ENCODE measurements at places on chromosomes 5 and 9.

GRCh38 chr5:33299621-33300208 lies 141.1 kb upstream of the TARS1 start:
- DNase-seq, result peak; percentile 67

GRCh38 chr9:107180206-107180605 lies 102.9 kb upstream of the RAD23B start:
- no peak for DNase-seq

GRCh38 chr5:79235261-79235633 lies 684 bp upstream of the JMY start:
- DNase-seq, result peak; percentile 50

- DNase-seq, result peak; percentile 34
Observed at GRCh38 chr9:6788162-6789016, 30.6 kb downstream of the KDM4C start.

DNA sequence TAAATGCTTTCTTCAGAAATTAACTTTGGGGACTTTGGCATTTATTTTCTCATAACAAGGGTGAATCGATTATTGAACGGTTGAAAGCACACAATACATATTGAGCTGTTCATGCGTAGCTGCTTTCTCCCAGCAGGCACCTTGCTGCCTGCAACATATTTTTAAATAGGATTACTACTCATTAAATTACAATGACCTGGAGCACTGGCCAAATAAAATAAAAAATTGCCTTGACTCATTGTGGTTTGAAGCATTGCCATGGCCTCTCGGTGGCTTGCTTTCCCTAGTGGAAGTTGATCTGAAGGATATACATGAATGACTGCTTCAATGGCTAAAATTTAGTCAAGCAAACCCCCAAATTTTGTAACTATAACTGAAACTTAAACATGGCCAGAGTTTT lies 181.6 kb upstream of the NUDT12 start:
- DNase-seq, result peak; percentile 71

- no peak for DNase-seq
Observed at GRCh38 chr5:137221943-137222342, 277.2 kb downstream of the SPOCK1 start.

DNA sequence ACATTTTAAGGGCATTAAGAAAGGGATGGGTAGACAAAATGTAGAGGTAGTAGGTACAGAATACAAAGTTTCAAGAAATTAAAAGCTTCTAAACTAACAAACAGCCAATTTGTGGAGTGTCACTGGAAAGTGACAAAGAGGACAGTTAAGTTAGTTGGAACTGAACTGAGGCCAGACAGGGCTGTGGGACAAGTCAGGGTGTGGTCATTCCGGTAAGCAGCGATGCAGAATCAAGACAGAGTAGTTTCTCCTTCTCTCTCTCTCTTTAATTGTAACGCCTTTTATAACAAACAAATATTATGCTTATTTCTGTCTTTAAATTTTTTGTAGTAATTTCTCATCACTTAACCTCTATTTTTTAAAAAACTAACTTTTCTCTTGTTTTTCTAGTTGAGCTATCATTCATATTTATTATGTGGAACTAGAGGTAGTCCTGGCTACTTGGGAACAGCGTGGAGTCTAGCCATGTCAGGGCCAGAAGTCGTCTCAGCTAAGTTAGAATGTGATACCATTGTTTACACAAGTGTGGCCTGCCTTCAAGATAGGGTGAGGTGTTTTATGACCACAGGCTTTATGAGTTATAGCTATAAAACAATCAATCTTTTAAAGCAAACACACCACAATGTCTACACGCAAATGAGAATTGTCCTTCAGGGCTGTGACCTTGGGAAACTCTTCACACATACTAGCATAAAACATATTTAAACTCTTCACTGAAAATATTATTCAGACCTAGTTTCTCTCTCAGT lies 115.3 kb upstream of the CDKN2B start:
- no peak for DNase-seq

DNA sequence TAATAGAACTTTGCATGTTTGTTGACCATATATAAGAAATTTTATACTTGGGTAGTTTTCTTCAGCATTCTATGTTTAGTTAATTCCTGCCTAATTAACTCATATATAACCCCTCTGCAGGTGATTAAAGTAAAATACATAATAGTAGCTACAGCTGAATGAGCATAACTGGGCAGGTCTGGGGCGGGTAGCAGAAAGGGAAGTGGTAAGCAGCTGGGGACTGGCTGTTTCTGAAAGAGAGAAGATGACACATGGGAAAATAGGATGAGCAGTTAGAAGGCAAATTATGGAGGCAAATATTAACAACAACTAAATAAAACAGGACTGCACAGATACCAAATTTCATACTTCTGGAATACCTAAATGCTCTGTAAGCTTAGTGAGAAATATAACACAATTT lies 128.1 kb downstream of the CPLANE1 start:
- no peak for DNase-seq

GRCh38 chr5:180717989-180718388 lies 21.9 kb downstream of the OR2Y1 start:
- no peak for DNase-seq

- DNase-seq, result peak; percentile 91
Observed at GRCh38 chr9:107933097-107933496, 443.5 kb upstream of the KLF4 start.

DNA sequence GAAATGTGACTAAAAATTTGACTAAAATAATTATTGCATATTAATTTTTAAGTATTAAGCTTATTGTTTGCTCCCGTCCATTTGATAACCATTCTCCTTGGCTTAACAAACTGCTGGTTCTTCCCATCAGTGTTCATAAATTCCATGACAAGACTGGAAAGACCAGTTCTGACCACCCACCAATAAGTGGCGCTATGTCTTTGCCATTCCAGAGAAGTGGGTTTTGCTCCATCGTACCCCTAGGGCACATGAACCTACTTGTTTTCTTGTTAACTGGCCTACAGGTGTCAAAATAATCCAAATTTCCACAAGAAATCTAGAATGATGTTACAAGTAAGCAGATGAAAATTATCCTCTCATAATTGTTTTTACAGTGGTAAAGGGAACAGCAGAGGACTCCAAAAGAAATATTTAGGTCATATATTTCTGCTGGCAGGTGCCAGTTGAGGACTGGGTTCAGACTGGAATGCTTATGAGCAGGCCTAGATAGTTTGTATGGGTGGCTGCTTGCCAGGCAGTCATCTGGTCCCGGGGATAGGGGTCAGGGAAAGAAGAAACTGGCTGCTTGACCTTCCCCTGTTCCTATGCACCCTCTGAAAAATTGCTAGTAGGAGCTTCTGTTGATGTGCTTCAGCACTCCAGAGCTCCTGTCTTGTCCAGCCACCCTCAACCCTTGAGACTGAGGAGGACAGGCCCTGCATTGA lies 283.1 kb upstream of the ADAMTSL1 start:
- DNase-seq, result no peak

DNA sequence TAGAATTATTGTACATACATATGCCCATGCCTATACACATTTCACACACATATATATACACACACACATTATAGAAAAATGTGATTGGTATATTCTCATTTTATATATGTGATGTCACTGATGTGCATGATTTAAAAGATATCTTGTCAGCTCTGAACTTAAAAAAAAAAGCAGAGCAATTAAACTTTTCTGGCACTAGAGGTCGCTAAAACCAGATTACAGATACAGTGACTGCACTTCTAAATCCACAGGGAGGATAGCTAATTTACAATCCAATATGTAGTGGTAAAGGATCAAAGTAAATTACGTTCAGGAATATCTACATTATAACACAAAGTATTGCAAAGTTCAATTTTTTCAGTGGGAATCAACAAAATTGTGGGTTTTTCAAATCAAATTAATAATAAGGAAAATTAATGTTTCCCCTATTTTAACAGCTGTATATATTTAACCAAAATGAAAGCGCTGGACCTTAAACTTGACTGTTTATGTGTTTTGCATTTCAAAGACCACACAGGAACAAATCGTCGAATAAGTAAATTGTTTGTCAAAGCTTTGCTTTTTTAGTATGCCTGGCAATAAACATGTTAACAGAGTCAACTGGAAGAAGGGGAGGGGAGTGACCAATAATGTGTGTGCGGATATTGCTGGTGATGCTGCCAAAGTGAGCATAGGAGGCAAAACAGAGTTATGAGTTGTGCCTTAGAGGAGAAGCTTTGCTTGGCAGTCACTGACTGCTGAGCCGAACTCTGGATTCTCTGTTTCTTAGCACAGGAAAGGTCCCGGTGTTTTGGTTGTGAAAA lies 1201.4 kb upstream of the C9orf72 start:
- peak; percentile 30 for DNase-seq

GRCh38 chr9:117412841-117413240 lies 2.0 kb downstream of the ASTN2 start:
- DNase-seq, result no peak

GRCh38 chr9:35136866-35137265 lies 21.2 kb upstream of the ATOSB start:
- DNase-seq, result no peak

DNA sequence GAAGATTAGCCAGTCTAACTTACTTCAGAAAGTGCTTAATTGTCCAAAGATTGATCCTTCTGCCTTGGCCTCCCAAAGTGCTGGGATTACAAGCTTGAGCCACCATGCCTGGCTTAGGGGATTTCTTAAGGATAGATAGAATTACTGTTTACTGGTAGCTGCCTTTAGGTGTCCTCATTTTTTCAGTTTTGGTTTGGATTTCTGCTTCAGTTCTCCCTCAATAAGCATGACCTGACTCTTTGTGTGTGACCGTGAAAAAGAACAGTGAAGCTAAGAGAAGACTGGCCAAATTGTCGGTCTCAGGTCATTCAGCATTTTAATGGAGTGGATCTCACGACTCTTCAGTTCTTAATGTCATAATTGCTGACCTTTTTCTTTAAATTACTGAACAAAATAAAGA lies 22.9 kb upstream of the CMYA5 start:
- DNase-seq, result no peak
